ENCODE measurements at places on chromosomes 2 and 18.

DNA sequence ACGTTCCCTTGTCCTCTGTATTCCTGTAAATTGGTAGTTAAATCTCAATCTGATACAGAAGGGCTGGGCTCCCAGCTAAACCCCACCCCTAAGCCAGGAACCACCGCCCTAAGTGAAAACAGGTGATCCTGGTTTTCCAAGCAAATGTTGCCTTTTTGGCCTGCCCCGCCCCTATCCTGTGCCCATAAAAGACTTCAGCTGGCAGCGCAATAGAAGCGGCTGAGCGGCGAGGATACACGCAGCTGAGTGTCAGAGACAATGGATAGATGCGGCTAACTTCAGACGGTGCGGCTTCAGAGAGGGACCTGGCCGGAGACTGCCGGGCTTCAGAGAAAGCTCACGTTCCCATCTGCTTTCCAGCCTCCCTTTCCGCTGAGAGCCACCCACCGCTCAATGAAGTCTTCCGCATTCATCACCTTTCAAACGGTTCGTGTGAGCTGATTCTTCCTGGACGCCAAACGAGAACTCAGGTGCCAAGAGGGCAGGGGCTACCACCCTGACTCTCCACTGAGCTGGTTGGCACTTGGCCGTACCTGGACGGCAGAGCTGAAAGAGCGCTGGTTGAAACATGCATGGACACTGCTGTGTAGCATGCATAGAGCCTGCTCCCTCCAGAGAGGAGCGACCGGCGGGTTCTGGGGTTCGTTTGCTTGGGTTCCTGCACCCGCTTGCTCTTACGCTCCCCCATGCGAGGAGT lies 49.5 kb upstream of the POLE4 start:
- DNase-seq, result no peak

- DNase-seq, result peak; percentile 62
These were observed 131.5 kb downstream of the ATP9B start for GRCh38 chr18:79200546-79201268.

- no peak for DNase-seq
These were observed 22.4 kb upstream of the SSB start for GRCh38 chr2:169776252-169776761.

DNA sequence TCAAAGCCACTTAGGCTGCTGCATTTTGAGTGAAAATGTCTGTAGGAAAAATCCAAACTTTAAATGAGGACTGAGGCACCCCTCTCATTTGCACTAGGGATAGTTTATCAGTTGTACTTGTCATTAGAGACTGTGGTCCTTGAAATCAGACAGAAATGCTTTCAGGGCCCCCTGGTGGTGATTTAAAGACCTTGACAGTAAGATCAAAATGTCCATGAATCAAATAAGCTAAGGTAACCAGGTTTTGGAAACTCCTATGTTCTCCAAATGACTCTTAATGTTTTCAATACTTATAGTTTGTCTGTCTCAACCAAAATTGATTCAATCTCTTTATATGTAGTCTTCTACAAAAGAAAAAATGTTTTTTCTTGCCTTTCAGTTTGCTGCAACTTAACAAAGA lies 28.8 kb upstream of the DDX18 start:
- DNase-seq, result peak; percentile 62

GRCh38 chr2:14123436-14124103 lies 508.9 kb upstream of the LRATD1 start:
- DNase-seq, result no peak

DNA sequence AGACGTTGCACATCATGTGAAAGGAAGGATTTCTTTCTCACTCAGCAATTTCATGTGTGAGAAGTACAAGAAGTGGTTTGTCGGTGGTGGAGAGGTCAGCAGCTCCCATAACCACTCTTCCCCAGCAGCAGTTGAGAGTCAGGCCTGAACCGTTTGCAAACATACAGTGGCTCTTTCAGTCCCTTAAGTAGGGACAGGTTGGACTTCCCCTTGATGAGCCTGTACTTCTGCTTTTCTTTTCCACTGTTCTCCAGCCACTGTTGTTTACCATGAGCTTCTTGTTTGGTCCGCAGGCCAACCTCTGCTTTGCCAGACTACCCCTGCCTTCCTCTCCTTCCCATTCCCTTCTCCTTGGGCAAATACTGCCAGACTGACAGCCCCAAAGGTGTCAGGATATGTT lies 391.3 kb upstream of the CELF4 start:
- no peak for DNase-seq

DNA sequence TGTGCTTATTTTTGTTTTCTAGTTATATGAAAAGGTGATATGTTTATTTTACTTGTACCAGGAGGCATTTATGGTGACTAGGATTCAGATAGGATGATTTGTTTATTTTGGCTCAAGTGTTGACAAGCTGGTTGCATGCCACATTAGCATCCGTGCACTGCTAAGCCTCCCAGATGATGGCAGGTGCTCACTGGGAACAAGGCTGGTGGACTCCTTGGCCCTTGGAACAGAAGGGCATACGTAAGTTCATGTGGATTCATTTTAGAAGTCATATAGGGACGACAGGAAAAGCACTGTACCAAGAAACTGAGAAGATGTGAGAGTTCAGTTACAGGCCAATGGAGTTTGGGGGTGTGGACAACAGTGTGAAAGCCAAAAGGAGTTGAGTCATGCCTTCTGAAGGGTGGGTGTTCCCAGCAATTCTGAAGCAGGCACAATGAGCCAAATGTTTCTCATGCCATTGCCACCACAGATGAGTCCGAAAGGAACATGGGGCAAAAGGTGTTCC lies 166.2 kb downstream of the PHLPP1 start:
- peak; percentile 91 for DNase-seq

DNA sequence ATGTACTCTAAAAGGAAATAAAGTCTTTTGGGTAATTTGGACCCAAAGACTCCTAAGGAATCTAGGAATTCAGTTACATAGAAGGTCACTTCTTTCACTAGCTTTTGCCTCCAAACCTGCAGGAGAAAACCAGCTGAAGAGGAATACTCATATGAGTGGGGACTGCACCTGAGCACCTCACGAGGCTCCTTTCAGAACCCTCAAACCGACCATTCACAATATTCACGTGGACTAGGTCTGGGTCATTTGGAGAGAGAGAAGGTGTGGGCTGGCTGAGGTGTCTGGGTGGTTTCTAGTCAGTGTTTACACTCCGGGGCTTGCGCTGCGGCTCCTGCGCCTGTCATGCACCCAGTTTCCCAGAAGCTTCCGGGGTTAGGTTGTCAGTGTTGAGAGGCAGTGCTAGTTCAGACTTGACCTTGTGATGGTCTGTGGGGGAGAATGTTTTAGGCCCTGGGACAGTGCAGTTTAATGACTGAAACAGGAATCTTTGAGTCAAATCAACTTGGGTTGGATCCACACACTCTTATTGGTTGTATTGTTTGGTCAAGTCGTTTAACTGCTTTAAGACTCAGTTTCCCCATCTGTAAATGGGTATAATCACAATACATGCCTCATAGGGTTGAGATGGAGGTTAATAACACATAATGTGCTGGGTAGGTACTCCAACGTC lies 78.4 kb downstream of the LIMS1 start:
- DNase-seq, result no peak

- DNase-seq, result no peak
These were observed 187.8 kb downstream of the FTCDNL1 start for GRCh38 chr2:199663157-199663556.

DNA sequence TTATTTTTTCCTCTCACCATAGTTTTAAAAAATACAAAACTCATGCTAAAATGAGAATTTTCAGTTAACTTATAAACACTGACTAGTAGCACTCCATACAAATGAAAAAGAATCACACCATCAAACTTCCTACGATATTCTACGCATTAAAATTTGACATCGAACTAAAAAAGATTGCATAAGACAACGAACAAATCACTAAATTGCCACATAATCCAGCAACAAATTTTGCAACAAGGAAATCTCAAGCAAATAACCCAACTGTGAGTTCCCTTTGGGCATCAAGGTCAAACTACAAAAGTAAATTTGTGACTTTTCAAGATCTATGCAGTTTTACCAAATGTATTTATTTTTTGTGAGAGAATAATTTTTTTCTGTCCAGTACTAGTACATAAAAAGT lies 1.5 kb downstream of the MAP3K2 start:
- DNase-seq, result no peak

DNA sequence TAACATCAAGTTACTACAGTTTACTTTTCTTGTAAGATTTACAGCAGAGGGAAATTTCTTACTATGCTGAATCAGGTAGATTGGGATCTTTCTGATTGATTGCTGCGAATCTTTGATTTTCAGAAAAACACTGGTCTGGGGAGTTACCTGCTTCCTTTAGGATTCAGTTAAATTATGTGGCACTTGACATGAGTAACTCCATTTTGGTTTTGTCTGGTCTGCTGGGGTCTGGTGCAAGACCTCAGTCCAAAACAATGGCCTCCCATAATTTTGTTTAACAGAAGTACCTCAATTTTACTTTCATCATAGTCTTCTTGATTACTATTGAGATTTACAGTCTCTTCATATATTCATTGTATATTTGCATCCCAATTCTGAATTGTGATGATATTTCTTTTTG lies 775.5 kb downstream of the TRIB2 start:
- no peak for DNase-seq

DNA sequence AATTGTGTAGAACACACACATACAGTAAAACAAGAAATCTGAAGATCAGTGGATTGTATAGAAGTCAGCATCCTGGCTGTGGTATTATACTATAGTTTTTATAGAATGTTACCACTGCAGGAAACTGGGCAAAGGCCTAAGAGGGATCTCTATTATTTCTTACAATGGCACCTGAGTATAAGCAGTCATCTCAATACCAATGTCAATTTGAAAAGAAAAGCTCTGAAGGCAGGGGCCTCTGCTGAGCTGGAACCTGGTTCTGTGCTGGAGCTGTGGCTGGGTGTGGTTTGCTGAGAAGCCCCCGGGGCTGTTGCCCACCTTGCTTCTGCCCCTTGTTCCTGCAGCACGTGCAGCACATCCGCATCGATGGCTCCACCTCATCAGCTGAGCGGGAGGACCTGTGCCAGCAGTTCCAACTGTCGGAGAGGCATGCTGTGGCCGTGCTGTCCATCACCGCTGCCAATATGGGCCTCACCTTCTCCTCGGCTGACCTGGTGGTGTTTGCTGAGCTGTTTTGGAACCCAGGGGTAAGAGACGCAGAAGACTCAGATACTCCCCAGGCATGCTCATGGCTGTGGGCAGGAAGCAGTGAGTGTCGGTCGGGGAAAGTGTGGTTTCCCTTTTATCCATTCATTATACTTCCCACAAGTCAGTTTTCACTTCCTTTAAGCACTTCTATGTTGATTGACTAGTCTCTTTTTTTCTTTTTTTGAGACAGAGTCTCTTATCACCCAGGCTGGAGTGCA lies 23.5 kb upstream of the RPL37A start:
- DNase-seq, result no peak

DNA sequence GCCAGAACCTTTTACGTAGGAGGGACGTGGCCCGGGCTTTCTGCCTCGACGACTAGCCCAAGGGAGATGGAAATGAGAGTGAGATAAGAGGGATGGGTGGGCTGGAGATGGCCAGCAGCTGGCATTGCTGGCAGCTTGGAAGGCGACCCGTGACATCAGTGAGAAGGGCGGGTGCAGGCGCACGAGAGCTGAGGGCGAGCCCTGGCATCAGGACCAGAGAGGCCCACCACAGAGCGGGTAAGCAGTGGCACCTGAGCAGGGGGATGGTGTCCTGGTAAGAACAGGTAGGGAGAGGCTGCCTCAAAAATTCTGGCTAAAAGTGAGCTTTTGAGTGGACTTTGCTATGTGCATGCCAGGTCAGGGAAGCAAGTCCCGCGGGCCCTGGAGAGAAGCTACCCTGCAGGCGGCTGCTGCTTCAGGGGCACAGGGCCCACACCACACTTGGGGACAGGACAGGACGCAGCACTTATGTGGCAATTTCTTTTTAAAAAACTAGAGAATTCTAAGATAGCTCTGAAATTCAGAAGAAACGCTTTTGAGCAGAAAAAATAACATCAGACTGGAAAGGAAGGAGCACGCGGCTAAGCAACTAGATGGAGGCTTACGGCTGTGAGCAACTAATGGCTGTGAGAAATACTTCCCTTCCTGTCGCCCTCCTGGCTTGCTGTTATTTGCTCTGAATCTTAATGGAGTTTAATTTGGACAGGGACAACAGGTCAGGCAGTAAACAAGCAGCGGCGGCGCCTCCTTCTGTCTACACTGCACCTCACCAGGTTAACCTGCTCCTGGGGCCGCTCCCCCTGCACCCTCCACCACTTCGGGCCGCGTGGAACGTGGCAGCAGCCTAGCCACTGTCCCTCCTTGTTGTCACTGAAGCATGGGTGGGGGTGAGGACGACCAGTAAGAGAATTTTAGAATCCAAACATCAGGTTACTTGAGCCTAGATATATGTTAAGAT lies 20.5 kb downstream of the THAP4 start:
- no peak for DNase-seq

DNA sequence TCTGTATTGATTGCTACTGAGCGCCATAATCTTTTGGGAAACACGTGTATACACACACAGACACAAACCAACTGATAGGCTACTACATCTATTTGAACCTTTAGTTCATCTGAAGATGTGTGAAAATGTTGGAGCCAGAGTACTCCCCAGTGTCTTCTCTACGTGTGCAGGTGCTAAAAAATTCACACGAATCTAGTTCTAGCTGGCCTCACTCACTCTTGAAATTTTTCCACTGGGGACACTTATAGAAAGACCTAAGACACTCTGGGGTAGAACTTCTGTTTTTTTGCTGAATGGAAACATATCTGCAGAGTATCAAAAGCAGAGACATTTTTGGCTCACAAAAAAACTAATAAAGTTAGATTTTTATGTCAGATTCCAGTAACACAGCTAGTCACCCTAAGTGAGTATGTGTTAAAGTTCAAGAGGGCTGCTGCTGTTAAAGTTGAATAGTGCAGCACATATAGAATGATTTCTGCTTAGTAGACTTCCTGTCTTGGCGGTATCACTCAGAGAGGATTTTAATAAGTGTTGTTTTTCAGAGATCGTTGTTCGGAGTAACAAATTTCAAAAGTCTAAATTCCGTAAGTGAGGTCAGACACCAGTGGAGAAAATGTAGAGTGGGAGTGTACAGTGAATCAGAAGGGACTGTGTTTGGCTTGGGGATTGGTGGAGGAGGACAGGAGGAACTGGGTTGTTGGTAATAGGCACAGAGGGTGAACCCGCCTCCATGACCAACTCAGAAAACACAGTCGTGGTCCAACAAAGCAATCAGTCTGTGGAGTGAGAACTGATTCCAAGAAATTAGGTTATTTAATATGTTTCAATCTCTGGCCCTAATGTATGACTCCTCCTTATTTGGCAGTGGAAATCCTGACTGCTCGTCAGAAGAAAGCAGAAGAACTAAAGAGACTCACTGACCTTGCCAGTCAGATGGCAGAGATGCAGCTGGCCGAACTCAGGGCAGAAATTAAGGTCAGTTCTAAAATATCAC lies 43.1 kb downstream of the KCTD18 start:
- DNase-seq, result no peak

DNA sequence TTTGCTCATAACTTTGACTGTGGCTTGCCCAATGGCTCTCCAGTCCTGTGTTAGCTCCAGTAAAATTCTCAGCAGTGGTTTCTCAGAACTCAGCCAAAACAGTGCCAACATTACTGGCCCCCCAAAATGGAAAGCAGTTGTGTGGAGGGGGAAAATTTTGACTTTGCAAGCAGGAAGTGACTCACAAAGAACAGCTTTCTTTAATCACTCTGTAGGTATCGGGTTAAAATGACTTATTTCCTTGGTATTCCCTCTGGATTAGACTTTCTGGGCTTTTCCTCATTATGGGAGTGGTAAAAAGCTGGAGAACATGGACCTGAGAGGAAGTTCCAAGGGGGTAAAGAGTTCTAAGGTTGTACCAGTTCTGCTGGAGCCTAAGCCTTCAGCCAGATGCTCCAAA lies 175.7 kb upstream of the RND3 start:
- peak; percentile 46 for DNase-seq
